ENCODE measurements at places on chromosomes 3 and 15.

DNA sequence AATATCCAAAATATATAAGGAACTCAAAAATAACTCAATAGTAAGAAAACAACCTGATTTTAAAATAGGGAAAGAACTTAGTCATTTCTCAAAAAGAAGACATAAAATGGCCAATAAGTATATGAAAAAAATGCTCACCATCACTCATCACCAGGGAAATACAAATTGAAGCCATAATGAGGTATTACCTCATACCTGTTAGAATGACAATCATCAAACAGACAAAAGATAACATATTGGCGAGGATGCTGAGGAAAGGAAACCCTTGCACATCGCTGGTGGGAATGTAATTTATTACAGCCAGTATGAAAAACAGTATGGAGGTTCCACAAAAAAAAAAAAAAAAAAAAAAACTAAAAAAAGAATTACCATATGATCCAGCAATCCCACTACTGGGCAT lies 38.2 kb downstream of the KPNA1 start:
- no peak for DNase-seq

- no peak for DNase-seq
These were observed 26.4 kb upstream of the ZBED2 start for GRCh38 chr3:111621535-111621934.

DNA sequence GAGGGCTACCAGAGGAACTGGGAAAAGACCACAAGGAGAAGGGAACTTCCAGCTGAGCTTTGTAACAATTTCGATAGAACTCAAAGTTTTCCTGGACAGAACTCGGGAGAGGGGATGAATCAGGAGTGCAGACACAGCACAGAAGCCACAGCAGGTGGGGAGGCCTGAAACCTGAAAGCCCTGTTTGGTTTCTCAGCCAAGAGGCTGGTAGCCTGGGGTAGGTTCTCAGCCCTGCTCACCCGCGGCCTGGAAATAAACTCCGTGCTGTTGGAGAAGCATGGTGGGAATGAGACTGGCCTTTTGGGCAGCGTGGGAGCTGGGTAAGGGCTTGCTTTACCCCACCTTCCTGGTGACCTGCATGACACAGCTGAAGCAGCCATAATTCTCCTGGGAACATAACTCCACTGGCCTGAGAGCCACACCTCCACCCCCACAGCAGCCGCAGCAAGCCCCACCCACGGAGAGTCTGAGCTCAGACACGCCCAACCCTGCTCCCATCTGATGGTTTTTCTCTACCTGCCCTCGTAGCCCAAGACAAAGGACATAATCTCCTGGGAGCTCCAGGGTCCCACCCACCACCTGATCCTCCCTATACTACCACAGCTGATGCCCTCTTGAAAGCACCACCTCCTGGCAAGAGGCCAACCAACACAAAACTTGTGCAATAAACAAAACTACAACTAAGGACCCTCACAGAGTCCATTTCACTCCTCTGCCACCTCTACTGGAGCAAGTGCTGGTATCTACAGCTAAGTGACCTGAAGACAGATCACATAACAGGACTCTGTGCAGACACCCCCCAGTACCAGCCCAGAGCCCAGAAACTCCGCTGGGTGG lies 52.5 kb upstream of the CHRM5 start:
- no peak for DNase-seq

- no peak for DNase-seq
These were observed 49.4 kb downstream of the ITGB5 start for GRCh38 chr3:124837730-124838186.

GRCh38 chr3:137962251-137962650 lies 47.7 kb upstream of the CLDN18 start:
- DNase-seq, result no peak

DNA sequence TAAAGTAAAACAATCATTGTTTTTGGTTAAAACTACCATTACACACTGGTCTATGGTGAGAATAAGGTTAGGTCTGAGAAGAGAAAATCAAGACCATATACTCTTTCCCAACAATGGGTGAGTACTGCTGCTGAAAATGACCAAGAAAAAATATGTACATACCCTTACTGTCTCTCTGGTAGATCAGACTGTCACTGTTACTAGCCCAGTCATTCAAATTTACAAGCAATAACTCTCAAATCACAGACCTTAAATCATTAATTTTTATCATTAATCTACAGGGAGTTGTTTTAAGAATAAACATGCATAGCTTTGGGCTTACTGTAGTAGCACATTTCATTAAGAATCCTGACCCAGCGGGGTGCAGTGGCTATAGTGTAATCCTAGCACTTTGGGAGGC lies 17.4 kb downstream of the DCP1A start:
- no peak for DNase-seq

- no peak for DNase-seq
These were observed 54.2 kb downstream of the PIK3R4 start for GRCh38 chr3:130692455-130692854.

DNA sequence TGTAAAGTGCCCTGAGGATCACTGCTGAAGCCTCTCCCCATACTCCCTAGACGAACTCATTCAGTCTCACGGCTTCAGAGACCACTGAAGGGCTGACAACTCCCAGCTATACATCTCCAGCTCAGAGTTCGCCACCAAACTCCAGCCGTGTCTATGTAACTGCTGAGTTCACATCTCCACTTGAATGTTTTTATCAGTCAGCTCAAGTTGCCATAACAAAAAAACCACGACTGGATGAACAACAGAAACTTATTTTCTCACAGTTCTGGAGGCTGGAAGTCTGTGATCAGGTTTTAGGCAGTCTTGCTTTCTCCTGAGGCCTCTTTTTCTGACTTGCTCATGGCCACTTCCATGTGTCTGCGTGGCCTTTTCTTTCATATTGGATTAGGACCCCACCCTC lies 223.0 kb upstream of the LRRFIP2 start:
- DNase-seq, result no peak

- DNase-seq, result no peak
These were observed 12.6 kb downstream of the PPARG start for GRCh38 chr3:12301513-12301912.

GRCh38 chr15:98875309-98875708 lies 132.3 kb downstream of the PGPEP1L start:
- DNase-seq, result no peak

GRCh38 chr3:190716211-190716610 lies 146.3 kb downstream of the GMNC start:
- no peak for DNase-seq

GRCh38 chr3:128824132-128824850 lies 55.1 kb upstream of the ACAD9 start:
- no peak for DNase-seq

DNA sequence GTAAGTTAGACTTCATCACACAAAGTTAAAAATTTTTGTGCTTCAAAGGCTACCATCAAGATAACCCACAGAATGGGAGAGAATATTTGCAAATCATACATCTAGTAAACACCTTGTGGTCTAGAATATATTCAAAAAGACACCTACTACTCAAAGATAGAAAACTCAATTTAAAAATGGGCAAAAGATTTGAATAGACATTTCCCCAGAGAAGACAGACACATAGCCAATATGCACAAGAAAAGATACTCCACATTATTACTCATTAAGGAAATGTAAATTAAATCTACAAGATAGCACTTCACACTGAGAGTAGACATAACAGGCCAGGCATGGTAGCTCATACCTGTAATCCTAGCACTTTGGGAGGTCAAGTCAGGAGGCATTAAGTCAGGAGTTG lies 87.8 kb upstream of the MANF start:
- DNase-seq, result no peak

DNA sequence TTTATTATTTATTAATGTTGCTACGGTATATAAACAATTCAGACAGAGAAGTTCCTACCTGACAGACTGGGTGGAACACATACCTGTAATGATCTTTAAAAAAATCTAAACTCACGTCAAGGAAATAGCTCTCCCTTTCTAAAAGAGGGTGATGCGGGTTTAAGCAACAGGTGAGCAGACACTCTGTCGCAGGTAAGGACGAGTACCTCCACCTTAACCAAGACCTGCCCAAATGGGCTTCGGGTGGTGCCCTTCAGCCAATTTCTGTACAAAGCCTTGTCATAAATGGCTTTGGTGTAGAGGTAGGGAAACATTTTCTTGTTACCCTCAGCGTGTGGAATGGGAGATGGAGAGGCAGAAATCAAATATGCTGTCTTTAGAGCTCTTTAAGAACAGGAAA lies 67.0 kb downstream of the CHSY1 start:
- no peak for DNase-seq
